Dorsolateral prefrontal cortex (tissue), 122 donors: ENCODE measurements at places on chromosomes 2 and 18.

- DNase-seq = no peak
These were observed 47.4 kb downstream of the TRPM8 start for GRCh38 chr2:233964581-233964980.

DNA sequence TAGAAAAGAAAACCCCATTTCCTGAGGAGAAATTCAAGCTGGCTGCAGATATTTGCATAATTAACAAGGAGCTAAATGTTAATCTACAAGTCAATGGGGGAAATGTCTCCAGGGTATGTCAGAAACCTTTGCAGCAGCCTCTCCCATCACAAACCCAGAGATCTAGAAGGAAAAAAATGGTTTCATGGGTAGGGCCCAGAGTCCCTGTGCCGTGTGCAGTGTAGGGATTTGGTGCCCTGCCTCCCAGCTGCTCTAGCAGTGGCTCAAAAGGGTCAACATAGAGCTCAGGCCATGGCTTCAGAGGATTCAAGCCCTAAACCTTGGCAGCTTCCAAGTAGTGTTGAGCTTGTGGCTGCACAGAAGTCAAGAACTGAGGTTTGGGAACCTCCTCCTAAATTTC is 290.2 kb upstream of the TMEFF2 start:
- DNase-seq = no peak

DNA sequence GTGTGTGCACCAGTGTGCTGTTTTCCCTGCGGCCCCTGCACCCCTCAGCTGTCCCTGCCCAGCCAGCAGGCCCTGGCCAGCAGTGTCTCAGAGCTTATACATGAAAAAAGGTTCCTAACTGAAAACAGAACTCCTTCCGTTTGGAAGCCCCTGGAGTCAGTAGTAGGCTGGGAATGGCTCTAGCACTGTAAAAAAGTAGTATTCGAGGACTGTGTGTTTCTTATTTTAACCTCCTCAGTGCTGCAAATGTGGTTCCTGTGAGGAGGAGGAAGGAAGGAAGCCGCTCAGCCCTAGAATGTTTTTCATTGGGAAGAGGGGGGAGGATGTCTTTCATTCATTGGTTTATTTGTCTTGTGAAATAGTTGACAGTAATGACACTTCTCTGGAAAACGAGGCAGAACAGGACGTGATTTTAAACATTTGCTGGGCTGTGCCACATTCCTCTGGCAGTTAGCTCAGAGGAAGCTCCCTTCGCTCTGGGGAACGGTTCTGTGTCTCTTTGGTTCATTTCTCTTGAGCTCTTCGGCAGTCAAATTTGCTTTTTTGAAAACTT is 103.5 kb downstream of the SPTBN1 start:
- no peak for DNase-seq

DNA sequence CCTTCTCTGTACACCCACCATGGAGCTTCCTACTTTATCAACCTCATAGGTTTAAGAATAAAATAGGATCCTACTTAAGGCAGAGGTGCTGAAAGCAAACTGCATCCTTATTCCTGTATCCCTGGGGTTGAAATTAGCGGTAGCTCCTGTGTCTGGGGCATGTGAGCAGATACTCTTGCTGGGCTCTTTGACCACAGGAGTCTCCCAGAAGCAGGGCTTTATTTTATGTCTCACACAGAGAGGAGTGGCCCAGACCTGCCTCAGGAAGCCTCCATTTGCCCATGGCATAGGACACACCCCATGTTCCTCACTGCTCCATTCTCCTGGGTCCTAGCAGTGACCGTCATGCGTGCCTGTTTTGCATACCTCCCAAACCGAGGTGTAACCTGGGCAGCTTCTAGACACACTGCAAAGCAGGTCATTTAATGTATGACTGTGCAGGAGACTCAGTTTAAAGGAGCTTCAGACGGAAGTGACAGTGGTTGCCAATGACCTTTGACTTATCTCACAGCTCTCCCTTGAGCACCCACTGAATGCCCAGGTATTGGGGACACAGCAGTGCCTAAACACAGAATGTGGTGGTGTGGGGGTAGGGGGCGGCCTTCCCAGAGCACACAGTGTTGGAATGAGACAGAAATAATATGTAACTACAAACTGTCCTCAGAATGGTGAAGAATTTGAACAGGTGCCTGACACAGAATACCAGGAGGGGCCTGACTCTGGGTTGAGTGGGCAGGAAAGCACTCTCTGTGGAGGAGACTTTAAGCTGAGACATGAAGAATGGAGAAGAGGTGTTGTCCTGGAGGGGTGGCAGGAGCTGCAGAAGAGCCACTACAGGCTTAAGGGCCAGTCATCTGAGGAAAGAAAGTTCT is 3.7 kb downstream of the TMEM37 start:
- no peak for DNase-seq

- DNase-seq = no peak
These were observed 308.2 kb upstream of the LRATD1 start for GRCh38 chr2:14324308-14324707.
